ENCODE measurements at places on chromosomes 3 and 15.

GRCh38 chr3:9169326-9169725, 80.1 kb downstream of the SRGAP3 start:
- no peak for DNase-seq

GRCh38 chr3:180325958-180326357, 276.0 kb upstream of the TTC14 start:
- DNase-seq = no peak

DNA sequence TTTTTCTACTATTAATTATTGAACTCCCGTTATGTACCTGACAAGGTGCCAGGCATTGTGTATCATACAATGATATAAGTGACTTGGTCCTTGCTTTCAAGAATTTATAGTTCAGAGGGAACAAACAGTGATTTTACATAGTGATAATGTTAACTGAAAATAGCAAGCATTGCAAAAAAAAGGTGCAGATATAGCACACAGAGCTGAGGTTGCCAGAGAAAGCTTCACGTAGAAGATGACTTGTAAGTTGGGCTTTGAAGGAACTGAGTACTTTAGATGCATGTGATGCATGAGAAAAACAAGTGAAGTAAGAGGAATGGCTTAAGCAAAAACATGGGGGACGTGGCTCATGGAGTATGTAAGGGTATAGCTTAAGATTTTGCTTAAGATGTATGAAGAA, 584.5 kb downstream of the NAALADL2 start:
- DNase-seq = no peak

DNA sequence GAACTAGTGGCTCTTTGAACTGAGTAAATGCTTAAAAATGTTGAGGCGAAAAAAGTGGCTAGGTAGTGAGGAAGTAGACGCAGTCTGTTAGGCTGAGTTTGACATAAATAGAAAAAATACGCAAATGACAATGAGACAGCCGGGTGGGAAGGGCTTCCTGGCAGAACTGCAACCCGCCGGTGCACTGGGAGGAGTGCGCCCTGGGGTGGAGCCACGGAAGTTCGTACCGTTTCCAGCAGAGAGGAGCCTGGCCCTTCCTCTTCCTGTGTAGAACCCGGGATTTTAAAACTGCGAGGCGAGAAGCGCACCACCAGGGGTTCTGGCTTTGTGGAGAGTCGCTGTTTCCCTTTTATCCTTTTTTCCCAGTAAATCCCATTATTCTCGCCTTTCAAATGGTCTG, 602.6 kb downstream of the PYDC2 start:
- peak; percentile 45 for DNase-seq

- DNase-seq = no peak
These were observed 106.9 kb upstream of the TNFAIP8L3 start for GRCh38 chr15:51201581-51201980.

DNA sequence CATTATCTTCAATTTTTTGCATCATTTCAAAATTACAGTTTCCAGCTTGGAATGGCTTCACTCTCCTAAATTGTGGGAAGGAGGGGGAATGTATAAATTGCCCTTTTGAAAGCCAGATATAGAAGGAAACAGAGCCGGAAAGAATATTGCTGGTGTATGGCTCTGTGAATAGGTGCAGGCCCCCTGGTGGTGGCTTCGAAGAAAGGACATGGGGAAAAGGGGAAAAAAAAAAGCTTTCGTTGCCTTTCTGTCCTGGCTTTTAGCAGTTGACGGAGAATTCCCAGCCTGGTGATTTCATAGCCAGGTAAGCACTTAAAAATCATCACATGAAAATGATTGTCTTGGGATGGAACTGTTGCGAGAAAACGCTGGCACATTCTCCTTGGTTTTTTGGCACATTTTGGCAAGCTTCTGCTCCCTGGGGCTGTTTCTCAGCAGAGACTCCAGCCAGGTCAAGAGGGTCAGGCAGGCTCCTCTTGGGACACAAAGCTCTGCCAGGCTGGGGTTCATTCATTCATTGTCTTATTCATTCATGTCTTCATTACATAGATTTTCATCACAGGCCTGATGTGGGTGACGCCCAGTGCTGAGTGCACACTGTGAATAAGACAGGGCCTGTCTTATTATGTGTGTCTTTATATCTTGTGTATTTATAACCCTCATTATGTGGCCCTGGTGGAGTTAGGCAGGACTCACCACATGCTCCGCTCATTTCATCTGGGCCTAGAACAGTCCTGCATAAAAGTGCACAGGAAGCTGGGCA, 300.0 kb upstream of the TPM1 start:
- DNase-seq = no peak

DNA sequence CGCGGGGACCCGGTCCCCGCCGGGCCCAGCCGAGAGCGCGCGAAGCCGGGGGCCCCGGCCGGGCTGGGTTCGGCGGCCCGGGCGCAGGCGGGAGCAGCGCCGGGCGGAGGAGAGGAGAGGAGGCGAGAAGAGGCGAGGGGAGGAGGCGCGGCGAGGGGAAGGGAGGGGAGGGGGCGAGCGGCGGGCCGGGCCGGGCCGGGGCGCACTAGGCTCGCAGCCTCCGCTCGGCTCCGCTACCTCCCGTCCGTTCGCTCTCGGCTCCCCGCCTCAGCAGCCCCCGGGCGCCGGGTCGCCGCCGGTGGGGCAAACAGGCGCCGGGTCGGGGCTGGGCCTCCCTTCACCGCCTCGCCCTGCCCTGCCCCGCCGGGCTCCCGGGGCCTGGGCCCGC, 351 bp downstream of the INSYN1 start:
- DNase-seq = no peak

DNA sequence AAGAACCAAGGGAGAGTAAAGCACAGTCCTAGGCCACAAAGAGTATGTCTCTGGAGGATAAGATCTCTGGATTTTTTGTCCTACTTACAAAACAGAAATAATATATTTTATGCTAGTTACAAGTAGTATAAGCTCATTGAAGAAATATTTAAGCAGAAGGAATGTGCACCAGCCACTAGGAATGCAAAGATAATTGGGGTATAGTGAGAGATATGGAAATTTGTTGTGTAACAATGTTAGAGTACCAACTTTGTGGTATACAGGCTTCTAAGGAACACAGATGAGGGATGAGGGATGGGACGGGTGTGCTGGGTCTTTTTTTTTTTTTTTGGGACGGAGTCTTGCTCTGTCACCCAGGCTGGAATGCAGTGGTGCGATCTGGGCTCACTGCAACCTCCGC, 26.5 kb downstream of the AKAP13 start:
- DNase-seq = no peak

DNA sequence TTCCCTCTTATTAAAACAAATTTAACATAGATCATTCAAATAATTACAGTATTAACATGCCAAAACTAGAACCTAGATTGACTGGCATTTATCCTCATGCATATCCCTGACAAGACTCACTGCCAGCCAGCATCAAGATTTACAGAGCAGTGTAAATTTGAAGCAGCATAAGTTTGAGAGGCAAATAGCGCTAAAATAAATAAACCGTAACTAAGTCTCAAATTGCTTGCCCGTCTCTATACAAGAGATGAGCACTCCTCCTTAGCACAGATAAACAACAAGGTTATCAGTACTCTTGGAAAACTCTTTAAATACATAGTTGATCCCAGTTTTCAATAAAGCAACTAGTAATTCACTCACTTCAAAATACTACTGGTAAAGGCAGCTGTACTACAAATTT, 29.6 kb downstream of the MSL2 start:
- no peak for DNase-seq

DNA sequence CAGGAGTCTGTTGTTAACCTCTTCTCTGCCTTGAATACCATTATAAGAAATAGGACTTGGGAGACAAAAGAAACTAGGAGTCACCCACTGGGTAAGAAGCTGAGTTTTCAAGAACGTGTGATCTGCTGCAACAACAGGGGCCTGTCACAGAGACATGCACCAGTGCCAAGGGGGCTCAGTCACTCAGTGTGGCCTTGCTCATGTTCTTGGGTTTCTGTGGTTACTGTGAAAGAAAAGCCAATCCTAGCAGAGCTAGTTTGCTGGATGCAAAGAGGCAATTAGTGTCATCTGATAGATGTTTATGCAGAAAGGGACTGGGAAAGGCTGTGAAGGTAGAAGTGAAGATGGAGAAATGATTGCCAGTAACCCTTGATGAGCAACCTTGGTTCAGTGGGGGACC, 126.3 kb downstream of the IQCH start:
- no peak for DNase-seq

DNA sequence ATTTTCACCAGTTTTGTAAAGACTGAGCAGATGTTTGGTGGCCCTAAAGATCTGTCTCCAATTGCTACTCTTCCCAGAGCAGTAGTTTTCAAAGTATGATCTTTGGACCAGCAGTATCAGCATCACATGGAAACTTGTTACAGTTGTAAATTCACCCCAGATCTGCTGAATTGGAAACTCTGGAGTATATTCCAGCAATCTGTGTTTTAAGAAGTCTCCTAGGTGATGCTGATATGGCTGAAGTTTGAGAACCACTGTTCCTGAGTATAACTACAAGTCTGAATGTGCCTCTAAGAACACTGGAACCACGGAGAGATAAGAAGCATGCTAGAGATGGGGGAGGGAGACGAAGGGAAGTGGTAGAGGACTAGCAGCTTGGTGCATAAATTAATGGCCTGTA, 45.7 kb downstream of the NUDT16 start:
- no peak for DNase-seq

GRCh38 chr3:112474796-112475195, 24.5 kb downstream of the BTLA start:
- no peak for DNase-seq

DNA sequence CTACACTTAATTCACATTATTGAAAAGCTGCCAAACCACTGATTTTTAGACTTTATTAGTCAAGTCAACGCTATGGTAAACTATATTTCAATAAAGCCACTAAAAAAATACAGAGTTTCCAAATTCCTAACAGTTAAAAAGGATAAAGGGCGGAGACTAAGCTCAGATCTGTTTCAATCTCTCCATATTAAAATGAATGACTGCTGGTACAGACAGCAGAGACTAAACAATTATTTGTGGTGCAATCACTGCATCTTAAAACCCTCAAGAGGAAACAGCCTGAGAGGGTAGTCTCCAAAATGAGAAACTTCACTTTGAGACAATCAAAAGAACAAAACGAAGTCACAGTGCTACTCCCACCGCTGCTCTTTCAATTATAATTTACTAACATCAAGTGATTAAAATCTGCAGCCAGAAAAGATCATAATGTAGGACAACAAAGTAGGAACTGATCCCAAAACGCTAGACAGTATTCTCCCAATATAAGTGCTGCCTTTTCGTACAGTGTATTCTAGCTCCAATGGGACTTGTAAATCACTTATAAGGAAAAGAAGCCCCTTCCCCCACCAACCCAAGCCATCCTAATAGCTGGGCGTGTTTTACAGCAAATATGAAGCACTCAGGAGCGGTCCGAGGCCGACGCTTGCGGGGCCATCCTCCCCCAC, 1.2 kb downstream of the UBP1 start:
- DNase-seq = no peak
